ENCODE measurements at places on chromosomes 4 and X. TPM values are rescaled to one million over a fixed set of nuclear protein-coding genes. Genes with fewer than 3 reads are reported as not detected.
A peak's percentile ranks its signal among the peaks of the same experiment; 100 is the strongest.

GRCh38 chrX:12370497-12370986, 232.3 kb downstream of the FRMPD4 start:
- no peaks in the 10 kb centered on the region for H3K36me3 ChIP-seq
- no peaks in the 10 kb centered on the region for H3K4me1 ChIP-seq
- H3K27ac ChIP-seq: no peak overlapping the region
- DNase-seq: no peak

DNA sequence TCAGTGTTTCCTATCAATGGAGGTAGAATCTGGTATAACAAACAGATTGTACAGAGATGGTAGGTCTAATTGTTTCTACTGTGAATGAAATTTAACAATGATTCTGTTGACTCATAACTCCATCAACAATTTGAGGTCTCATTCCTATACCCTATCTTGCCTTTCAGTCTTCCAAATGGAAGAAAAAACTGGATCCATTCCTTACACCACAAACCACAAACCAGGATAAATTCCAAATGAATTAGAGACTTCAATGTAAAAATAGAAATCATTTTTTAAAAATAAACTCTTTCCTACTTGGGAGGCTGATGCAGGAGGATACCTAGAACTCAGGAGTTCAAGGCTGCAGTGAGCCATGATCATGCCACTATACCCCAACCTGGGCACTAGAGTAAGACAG, 114.4 kb upstream of the WDR44 start:
- no peak overlapping the region for H3K27ac ChIP-seq
- peaks cover 3% of the 10 kb centered on the region for H3K4me1 ChIP-seq
- H3K4me3 ChIP-seq: no peak overlapping the region
- H3K27me3 ChIP-seq: no peaks in the 10 kb centered on the region
- no peaks in the 10 kb centered on the region for H3K36me3 ChIP-seq

GRCh38 chr4:127791391-127791790, 9.3 kb downstream of the HSPA4L start:
- no peak overlapping the region for H3K4me3 ChIP-seq
- no peak for DNase-seq
- H3K4me1 ChIP-seq: no peaks in the 10 kb centered on the region
- H3K27me3 ChIP-seq: no peaks in the 10 kb centered on the region
- no peak overlapping the region for H3K27ac ChIP-seq

DNA sequence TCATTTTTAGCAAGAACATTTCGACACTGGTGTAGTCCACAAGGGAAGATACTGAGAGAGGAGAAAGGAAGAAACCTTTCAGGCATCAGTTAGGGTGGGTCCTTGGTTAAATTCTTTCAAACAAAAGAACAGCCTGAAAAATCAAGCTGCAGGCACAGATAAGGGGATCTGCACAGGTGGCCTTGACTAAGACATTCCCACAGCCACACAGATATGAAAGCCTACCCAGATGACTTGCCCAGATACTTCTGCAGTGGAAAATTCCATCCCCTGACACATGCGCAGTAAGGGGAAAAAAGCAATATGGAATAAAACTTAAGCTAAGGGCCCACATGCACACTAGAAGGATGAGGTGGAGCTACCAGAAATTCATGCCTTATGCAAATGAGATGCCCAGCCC, 8.9 kb upstream of the TMEM165 start:
- no peak overlapping the region for H3K4me3 ChIP-seq
- H3K36me3 ChIP-seq: no peaks in the 10 kb centered on the region
- no peak overlapping the region for H3K27ac ChIP-seq
- peaks cover under 1% of the 10 kb centered on the region for H3K4me1 ChIP-seq
- H3K27me3 ChIP-seq: no peaks in the 10 kb centered on the region
- no peak for DNase-seq

DNA sequence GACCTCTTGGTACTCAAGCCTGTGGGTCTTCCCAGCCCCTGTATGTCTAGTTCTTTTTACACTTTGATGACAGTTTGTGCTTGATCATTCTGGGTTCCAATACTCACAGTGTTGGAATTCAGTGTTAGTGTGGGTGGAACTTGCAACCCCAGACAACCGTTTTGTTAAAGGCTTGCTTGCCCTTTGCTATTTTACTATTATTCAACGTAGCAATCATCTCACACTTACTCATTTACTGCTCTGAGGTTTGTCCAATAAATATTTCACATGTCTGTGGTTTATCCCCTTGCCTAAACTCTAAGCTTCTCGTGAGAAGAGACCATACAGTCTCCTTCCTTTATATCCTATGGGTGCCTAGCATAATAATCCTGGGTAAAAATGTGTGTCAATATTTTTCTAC, 15.3 kb downstream of the CCNG2 start:
- no peaks in the 10 kb centered on the region for H3K4me1 ChIP-seq
- H3K36me3 ChIP-seq: no peaks in the 10 kb centered on the region
- H3K27me3 ChIP-seq: no peaks in the 10 kb centered on the region
- no peak overlapping the region for H3K27ac ChIP-seq

- no peak overlapping the region for H3K4me3 ChIP-seq
- H3K36me3 ChIP-seq: no peaks in the 10 kb centered on the region
- H3K4me1 ChIP-seq: no peaks in the 10 kb centered on the region
- H3K27me3 ChIP-seq: no peaks in the 10 kb centered on the region
These were observed 109.1 kb upstream of the HUWE1 start for GRCh38 chrX:53795576-53795975.

DNA sequence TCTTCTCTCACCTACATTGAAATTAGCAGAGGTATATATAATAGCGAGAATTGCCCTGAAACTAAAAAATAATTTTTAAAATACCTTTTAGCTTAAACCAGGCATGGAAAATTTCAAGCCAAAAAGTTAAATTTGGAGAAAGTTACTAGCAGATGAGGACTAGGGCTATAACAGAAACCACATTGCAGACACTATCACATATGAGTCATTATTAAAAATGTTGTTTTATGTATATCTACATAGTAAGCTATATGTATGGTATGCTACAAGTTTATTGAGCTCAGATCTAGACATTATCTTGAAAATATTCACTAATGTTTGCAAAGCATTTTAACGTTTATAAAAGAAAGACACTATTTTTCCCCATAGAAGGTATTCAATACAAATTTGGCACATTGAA, 147.8 kb downstream of the PAPSS1 start:
- no peak overlapping the region for H3K4me3 ChIP-seq
- H3K27ac ChIP-seq: no peak overlapping the region
- no peaks in the 10 kb centered on the region for H3K27me3 ChIP-seq
- no peak for DNase-seq

DNA sequence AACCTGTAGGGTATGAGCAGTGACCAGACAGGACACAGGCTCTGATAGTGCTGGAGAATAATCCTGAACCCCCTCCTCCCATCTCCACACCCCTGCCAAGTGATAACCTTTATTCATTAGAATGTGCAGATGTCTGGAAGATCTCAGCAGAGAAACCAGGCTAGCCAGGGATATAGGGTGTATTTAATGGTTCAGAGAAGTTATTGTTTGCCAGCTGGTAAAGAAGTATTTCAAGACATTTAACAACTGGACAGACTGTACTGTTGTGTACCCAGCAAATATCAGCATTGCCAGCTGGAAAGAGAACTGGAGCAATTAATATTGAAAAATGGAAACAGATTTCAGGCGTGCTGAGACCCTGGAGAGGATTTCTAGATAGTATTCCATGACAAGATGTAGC, 94.5 kb downstream of the RASGEF1B start:
- H3K27me3 ChIP-seq: no peaks in the 10 kb centered on the region
- H3K36me3 ChIP-seq: no peaks in the 10 kb centered on the region
- H3K27ac ChIP-seq: no peak overlapping the region
- DNase-seq: no peak
- no peaks in the 10 kb centered on the region for H3K4me1 ChIP-seq

DNA sequence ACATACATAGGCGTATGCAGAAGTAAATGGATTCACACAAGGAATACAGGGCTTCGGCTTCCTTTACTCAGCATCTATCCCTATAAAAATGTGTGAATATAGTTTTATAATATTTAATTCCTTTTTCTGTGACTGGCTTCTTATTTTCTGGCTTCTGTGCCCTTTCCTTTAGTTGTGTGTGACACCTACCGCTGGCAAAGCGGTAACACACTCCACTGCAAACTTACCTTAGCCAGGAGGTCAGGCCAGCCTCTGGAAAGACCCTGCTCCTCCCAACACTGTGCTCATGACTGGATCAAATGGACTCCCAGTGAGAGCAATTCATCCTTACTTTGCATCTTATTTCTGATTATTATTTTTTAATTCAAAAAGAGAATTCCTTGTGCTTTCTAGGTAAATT, 244.2 kb downstream of the ANK2 start:
- no peak for DNase-seq
- H3K4me1 ChIP-seq: peaks cover 16% of the 10 kb centered on the region
- H3K27ac ChIP-seq: no peak overlapping the region
- H3K27me3 ChIP-seq: no peaks in the 10 kb centered on the region
- no peaks in the 10 kb centered on the region for H3K36me3 ChIP-seq

DNA sequence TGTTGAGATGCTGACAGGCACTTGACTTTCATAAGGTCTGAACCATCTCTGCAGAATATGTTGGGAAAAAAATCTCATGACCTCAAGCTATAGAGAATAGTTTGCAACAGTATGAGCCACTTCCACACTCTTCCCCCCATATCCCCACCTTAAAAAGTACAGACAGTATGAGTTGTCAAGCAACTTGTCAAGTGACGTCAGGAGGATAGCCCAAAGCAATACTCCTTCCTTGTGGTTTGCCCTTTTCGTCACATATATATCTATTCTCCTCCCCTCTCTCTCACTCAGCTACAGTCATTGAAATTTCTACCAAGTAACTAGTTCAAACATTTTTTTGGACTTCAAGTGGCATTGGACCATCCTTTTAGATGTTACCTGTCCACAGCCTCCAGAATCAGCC, 67.7 kb downstream of the MCF2 start:
- H3K4me3 ChIP-seq: no peak overlapping the region
- H3K27ac ChIP-seq: no peak overlapping the region
- DNase-seq: no peak
- H3K27me3 ChIP-seq: no peaks in the 10 kb centered on the region
- H3K36me3 ChIP-seq: no peaks in the 10 kb centered on the region

DNA sequence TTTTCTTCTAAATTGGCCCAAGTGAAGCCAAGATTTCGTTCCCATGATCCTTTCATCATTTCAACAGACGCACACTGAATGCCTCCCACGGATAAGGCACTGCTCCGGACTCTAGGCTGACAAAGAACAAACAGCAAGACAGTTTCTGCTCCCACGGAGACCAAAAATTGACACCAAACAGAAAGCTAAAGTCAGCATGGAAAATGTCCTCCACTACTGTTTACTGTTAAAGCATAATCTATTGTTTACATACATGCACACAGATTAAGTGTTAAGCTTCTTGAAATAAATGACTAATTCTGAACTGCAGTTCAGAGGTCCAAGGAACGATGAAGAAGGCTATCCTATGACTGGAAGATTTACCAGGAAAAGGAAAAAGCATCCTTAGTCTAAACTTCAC, 199.6 kb downstream of the AASDH start:
- H3K27ac ChIP-seq: no peak overlapping the region
- DNase-seq: no peak
- no peak overlapping the region for H3K4me3 ChIP-seq
- peaks cover 6% of the 10 kb centered on the region for H3K4me1 ChIP-seq
- H3K36me3 ChIP-seq: no peaks in the 10 kb centered on the region

DNA sequence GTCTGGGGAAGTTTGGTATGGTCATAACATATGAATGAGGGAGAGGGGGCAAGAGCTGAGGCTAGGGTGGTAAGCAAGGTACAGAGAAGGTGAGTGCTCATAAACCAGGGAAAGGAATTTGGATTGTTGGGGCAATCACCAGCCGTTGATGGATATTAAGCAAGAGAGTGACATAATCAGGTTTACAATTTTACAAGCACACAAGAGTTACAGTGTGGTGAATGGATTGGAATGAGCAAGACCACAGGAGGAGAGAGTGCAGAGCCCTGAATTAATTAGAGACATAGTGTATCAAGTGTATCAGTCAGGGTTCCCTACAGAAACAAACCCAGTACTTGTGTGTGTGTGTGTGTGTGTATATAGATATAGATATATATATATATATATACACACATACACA, 18.7 kb upstream of the FMR1NB start:
- no peak for DNase-seq
- no peaks in the 10 kb centered on the region for H3K27me3 ChIP-seq
- H3K36me3 ChIP-seq: no peaks in the 10 kb centered on the region
- H3K27ac ChIP-seq: no peak overlapping the region

- peak; percentile 45 for DNase-seq
- H3K4me1 ChIP-seq: no peaks in the 10 kb centered on the region
- H3K27ac ChIP-seq: no peak overlapping the region
- no peaks in the 10 kb centered on the region for H3K36me3 ChIP-seq
- no peaks in the 10 kb centered on the region for H3K27me3 ChIP-seq
These were observed 181.6 kb downstream of the UGT8 start for GRCh38 chr4:114780205-114780604.

DNA sequence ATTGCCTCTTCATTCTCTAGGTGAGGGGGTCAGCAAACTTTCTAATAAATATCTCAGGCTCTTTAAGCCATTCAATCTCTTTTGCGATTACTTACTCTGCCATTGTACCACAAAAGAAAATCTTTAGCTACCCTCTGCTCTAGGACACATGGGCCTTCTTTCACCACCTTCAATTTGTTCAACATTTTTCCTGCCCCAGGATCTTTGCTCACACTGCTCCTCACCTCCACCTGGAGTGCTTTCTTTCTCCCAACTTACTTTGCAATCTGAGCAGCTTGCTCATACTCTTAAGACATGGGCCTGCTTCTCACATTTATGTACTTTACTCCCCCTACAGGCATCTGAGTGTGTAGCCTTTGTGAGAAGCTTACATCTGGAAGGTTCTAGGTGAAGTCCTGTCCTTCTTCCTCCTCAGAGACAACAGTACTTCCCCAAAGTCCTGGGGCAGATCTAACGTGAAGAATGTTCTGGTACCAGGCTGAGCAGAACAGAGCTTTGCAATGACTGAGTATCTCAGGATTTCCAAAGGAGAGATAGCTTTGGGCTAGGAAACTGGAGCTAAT, 55.0 kb upstream of the PRDM5 start:
- no peaks in the 10 kb centered on the region for H3K4me1 ChIP-seq
- H3K36me3 ChIP-seq: no peaks in the 10 kb centered on the region
- DNase-seq: peak; percentile 87
- H3K4me3 ChIP-seq: no peak overlapping the region

DNA sequence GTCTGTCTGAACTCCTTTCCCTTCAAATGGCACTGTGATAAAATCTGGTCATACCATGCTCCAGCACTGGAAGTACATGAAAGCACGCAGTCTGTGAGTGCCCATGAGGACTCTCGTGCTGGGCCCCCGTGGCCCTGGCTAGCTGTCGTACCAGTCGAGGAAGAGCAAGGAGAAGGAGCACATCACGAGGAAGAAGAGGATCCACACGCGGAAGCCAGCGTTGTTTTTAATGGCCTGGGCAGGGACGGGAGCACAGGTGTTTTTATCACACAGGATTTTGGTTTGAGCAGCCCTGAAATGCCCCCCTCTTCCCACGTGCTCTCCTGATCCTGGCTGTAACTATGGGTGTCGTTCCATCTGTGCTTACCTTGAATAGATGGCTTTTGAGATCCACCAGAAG, 33.0 kb downstream of the NSG1 start:
- no peak overlapping the region for H3K27ac ChIP-seq
- no peaks in the 10 kb centered on the region for H3K4me1 ChIP-seq
- no peak for DNase-seq

GRCh38 chr4:22670956-22671355, 21.8 kb upstream of the GBA3 start:
- H3K36me3 ChIP-seq: no peaks in the 10 kb centered on the region
- no peaks in the 10 kb centered on the region for H3K27me3 ChIP-seq
- H3K4me1 ChIP-seq: no peaks in the 10 kb centered on the region

The ABCE1 gene
- 117 TPM for total RNA-seq

The PARM1 gene
- total RNA-seq: 37.6 TPM

The PNMA6F gene
- total RNA-seq: not detected

The F8A2 gene
- not detected for total RNA-seq

The SLC16A2 gene
- not detected for total RNA-seq

The CORIN gene
- total RNA-seq: 1.9 TPM

The IL13RA1 gene
- total RNA-seq: 0.87 TPM

The TAF7L gene
- total RNA-seq: not detected

The TAF1 gene
- total RNA-seq: 60.8 TPM

Data from Karpas-422 (cell line).